ENCODE measurements at places on chromosomes 16 and 17.

DNA sequence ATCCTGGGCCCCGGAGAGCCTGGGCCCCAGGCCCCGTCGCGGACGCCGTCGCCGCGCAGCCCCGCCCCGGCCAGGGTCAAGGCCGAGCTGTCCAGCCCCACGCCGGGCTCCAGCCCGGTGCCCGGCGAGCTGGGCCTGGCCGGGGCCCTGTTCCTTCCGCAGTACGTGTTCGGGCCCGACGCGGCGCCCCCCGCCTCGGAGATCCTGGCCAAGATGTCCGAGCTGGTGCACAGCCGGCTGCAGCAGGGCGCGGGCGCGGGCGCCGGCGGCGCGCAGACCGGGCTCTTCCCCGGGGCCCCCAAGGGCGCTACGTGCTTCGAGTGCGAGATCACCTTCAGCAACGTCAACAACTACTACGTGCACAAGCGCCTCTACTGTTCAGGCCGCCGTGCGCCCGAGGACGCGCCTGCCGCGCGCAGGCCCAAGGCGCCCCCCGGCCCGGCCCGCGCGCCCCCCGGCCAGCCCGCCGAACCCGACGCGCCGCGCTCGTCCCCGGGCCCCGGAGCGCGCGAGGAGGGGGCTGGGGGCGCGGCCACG lies 36.8 kb upstream of the ZC3H18 start:
- peak; percentile 20 for DNase-seq

- DNase-seq = no peak
These were observed 8.6 kb downstream of the DNAH17 start for GRCh38 chr17:78568494-78569115.

DNA sequence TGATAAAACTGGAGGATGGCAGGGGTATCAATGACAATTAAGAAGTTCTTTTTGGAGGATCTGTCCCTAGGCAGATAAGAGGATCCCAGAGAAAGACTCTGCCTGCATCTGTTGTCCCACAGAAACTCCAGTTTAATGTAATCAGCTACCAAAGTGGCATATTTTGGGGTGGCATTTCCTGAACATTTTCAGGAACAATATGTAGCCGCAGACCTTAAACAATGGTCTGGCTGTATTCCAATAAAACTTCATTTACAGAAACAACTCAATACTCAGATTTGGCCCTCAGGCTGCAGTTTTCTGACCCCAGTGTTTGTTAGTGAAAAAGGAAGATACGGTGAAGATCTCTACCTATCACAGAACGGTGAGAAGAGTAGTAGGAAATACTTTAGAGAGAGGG lies 46.1 kb downstream of the KCNJ16 start:
- DNase-seq = no peak

- DNase-seq = no peak
These were observed 440.6 kb downstream of the HS3ST3B1 start for GRCh38 chr17:14741491-14741890.

GRCh38 chr16:80804526-80805383 lies at the start of gene CDYL2:
Gene CDYL2, minus strand, starts transcription at chr16:80804598. Its CDS starts 425 bp downstream, at chr16:80804173.
- DNase-seq = no peak

DNA sequence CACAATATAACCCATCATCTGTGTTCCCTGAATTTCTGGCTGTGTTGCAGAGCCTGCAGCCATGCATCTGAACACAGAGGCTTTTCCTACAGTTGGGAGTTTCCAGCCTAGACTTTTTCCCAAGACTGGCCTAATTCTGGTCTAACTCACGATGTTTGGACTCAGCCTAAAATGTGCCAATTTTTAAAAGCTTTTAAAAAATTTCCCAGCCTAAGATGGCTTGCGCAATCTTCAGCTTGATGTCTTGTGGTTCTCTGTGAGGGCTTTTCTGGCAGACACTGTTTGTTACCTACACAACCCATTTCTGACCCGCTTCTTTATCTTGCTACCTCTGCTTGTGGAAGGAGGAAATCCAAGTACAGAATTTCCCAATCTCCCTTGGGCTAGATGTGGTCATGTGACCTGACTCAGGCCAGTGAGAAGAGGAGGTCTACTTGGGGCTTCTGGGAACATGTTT lies 72.7 kb upstream of the GAS7 start:
- no peak for DNase-seq

DNA sequence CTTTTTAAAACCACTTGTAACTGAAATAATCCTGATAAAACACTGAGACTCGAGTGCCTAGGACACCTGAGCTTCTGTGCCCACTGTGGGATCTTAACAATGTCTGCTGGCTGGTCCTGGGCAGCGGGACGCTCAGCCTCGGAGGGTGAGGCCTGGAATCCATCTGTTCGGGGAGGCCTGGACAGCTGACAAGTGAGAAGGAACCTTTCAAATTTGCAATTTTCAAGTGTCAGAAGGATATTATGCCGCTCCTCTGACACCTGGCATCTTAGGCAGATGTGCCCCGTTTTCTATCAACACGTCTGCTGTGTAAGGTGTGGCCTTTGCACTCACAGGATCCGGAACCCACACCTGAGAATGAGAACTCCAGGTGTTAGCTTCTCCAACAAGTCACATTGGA lies 33.1 kb upstream of the C16orf78 start:
- no peak for DNase-seq

DNA sequence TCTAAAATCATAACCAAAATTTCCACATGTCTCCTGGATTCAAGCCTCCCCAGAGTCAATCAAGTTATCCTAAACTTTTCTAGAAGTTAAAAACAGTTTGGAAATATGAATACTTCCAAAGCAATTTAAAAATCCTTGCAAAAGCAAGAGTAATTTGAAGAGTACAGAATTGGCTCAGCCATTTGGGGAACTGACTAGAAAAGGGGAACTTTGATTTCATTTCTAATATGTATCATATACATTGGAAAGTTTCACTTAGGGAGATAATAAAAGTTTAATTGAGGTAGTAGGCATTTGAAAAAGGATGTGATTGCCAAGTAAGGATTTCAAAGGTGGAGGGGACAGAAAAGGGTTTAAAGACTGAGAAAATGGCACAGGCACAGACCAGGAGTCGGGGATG lies 9.0 kb upstream of the SLFN12L start:
- no peak for DNase-seq

DNA sequence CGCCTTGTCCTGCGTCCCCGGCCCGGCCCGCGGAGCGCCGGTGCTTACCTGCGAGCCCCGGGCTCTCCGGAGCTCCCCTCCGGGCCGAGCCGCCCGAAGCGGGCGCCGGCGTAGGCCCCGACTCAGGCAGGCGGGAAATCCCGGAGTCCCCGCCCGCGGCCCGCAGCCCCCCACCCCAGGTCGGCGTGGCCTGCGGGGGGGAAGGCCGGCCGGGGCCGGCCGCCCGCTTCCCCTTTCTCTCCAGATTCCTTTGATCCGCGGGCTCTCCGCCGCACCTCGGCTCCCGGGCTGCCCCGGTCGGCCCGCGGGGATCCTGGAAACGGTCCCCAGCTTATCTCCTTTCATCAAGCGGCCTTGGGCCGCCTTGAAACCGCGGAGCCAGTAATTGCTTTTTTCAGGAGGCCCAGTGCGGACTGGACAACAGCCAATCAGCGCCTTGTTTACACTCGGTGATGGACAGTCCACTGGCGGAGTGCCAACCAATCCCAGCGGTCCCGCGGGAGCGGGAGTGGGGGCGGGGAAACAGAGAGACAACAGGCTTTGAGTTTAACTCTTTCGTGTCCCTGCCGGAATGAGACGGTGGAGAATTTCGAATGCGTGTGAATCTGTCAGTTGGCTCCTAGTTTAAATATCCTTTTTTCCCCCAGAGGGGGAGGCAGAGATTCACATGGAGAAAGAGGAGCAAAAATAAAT lies 1.4 kb upstream of the BAHCC1 start:
- DNase-seq = peak; percentile 99

DNA sequence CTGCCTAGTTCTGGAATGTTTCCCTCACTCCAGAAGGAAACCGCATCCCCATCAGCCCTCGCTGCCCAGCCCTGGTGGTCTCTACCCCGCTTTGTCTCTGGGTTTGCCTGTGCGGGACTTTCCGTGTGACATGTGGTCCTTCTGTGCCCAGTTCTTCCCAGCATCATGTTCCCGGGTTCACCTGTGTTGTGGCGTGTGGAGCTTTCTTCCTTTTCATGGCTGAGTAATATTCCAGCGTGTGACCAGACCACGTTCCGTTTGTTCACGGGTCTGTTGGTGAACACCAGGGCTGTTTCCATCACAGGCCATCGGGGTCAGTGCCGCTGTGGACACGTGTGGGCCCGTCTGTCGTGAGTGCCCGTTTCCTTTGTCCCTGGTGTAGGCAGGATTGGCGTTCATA lies 32.1 kb downstream of the CACNA1H start:
- DNase-seq = no peak

GRCh38 chr16:51666821-51667220 lies 515.8 kb upstream of the SALL1 start:
- DNase-seq = no peak

GRCh38 chr17:74742978-74743545 lies 5.4 kb upstream of the NHERF1 start:
- no peak for DNase-seq

DNA sequence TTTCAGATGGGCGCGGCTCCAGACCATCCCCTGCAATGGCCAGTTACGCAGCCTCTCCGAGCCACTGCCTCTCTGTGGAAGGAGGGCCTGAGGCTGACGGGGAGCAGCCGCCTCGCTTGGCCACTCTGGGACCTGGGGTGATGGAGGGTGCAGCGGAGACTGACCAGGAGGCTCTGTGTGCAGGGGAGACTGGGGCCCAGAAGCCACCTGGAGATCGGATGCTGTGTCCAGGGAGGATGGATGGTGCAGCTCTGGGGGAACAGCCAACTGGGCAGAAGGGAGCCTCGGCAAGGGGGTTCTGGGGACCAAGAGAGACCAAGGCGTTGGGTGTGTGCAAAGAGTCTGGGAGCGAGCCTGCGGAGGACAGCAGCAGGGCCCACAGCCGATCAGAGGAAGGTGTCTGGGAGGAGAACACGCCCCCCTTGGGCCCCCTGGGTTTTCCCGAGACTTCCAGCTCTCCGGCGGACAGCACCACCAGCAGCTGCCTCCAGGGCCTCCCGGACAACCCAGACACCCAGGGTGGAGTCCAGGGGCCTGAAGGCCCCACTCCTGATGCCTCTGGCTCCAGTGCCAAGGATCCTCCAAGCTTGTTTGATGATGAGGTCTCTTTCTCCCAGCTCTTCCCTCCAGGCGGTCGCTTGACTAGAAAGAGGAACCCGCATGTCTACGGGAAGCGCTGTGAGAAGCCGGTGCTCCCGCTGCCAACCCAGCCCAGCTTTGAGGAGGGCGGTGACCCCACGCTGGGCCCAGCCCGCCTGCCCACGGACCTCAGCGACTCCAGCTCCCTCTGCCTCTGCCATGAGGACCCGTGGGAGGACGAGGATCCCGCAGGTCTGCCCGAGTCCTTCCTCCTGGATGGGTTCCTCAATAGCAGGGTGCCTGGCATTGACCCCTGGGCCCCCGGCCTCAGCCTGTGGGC lies 17.4 kb upstream of the ZFPM1 start:
- DNase-seq = no peak

- DNase-seq = no peak
These were observed 4.7 kb upstream of the NLRC5 start for GRCh38 chr16:56984639-56985038.

DNA sequence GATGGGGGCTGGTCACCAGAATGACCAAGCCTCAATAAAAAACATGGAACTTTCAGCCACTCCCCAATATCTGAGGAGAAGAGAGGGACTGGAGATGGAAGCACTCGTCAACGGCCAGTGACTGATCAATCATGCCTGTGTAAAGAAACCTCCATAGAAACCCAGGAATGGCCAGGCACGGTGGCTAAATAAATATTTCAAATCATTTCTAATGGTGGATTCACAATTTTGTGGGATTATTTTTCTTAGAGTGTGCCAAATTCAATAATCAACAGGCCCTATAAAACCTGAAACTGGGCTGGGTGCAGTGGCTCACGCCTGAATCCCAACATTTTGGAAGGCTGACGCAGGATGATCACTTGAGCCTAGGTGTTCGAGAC lies 16.4 kb downstream of the NSMCE1 start:
- no peak for DNase-seq

GRCh38 chr16:1182950-1183907 lies 30.3 kb downstream of the CACNA1H start:
- DNase-seq = peak; percentile 10

- no peak for DNase-seq
These were observed 60.6 kb downstream of the AIPL1 start for GRCh38 chr17:6374271-6374691.

DNA sequence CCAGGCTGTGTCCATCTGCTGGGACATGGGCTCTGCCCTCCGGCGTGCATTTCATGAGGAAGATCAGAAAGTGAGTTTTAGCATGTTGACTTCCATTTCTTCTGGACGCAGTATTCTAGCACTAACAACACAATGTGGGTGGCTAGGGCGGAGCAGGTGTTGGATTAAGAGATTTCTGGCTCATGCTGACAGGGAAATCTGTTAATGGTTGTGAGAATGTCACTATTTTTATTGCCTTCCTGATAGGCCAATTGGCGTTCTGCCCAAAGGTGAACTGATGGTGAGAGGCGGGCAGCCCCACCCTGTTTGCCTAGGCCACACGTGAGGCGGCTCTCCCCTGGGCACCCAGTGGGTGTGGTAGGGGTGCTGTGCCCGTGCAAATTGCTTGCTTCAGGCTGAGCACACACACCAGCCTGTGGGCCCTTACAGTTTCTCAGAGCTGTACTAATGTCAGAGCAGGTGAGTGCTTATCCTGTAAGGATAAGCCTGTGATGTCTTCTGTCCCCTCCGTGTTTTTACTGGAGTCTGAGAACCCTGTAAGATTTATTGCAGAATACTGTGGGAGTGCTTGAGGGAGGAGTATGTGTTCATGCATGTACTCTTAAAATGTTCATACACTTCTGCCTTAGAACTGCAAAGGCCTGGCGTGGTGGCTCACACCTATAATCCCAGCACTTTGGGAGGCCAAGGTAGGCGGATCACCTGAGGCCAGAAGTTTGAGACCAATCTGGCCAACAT lies 30.9 kb downstream of the PGS1 start:
- DNase-seq = no peak

GRCh38 chr16:66457888-66458287 lies 30.8 kb downstream of the BEAN1 start:
- no peak for DNase-seq

DNA sequence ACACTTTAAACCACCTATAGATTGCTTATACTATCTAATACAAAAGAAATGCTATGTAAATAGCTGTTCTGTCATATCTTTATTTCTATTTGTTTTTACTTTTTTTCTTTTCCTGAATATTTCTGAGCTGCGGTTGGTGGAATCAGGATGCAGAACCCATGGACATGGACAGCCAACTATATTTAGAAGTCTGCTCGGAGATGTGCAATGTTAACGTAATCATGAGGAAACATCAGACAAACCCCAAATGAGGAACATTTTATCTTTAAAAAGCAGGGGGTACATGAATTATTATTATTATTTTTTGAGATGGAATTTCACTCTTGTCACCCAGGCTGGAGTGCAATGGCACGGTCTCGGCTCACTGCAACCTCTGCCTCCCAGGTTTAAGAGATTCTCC lies 31.4 kb upstream of the GHDC start:
- no peak for DNase-seq

DNA sequence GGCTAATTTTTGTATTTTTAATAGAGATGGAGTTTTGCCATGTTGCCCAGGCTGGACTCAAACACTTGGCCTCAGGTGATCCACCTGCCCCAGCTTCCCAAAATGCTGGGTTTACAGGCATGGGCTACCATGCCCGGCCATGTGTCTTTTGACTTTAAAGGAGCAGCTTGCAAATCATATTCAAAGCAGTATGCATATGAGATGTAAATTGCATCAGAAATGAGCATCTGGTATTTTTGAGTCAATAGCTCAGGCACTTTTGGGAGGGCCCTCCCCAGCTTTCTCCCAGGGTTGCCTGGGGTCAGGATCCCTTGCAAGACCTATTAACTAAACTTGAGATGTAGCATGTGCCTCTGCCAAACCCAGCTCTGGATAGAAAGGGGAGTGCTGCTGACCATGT lies 21.5 kb downstream of the EPOP start:
- no peak for DNase-seq
